CD4-positive, alpha-beta T cell (primary cell): ENCODE measurements at places on chromosomes 6 and 20.

DNA sequence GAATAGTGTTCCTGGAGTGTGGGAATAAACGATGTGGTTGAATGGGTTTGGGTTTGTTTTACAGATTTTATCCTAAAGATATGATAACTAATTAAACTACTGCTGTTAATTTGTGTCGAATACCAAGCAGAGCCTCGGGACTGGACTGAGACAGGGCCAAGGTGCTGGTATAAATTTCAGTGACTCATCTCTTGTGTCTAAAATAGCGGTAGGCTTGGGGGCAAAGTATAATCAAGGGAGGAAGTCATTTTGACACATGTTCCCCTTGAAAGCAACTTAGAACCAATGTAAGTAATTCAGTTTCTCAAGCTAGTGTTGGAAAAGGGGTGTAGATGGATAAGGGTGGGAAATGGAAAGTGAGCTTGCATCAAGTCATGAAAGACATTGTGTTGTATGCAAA is 108.4 kb downstream of the PLCB4 start:
- no peak for DNase-seq

- DNase-seq: no peak
Measured at GRCh38 chr6:157287923-157288322, 35.4 kb downstream of the TMEM242 start.

GRCh38 chr6:135503703-135504475 is 6.3 kb upstream of the AHI1 start:
- DNase-seq: no peak

GRCh38 chr6:148708707-148709106 is 38.1 kb upstream of the UST start:
- no peak for DNase-seq

DNA sequence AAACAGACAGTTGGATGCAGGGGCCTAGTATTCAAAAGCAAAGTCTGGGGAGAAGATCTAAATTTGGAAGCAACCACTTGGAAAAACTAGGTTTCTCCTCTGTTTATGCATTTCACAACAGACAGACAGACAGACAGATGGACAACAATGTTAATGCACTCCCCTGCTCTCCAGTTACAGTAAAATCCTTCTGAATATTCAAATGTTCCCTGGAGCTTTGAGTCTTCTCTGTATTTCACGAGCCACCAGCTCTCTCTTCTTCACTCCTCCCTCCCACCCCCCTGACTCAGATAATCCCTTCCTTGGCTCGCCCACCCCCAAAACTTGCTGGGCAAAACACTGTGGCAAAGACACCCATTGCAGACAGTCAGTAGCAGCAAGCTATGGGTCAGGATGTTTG is 129.3 kb upstream of the TOP1 start:
- no peak for DNase-seq

DNA sequence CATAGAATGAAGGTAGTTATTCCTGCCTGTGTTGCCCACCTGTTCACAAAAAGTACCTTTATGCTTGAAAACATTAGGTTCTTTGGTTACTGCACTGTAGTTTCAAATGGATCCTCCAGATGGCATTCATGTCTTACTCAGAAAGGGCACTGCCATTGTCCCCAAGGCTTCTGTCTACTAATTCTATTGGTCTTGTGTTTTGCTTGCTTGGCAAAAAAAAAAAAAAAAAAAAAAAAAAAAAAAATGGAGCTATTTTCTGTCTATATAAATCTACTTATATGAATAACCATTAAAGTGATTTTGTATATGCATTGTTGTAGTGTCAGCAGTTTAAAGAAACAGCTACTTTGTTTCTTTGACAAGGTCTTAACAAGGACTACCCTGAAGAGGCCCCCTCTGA is 12.7 kb upstream of the EFHC1 start:
- peak; percentile 69 for DNase-seq
